ENCODE measurements at places on chromosomes 6 and 20.

GRCh38 chr20:35120012-35120701 is 27.0 kb downstream of the EDEM2 start:
- DNase-seq = no peak

- no peak for DNase-seq
Measured at GRCh38 chr20:13008761-13009681, at the start of gene SPTLC3. Gene SPTLC3 (plus strand): TSS chr20:13008972. CDS start chr20:13009268, 296 bp downstream.

- DNase-seq = no peak
Measured at GRCh38 chr20:57426271-57426689, 35.1 kb downstream of the RBM38 start.

- no peak for DNase-seq
Measured at GRCh38 chr20:47205577-47206123, 150.8 kb downstream of the ZMYND8 start.

Data from CD4-positive, alpha-beta T cell treated with Interleukin-10 for 1 hour (primary cell).